Smooth muscle cell of the pulmonary artery (primary cell): ENCODE measurements at places on chromosomes 16 and 17. TPM values are rescaled to one million over a fixed set of nuclear protein-coding genes. Genes with fewer than 3 reads are reported as not detected.

TMC6 gene
- total RNA-seq, result 1.3 and 12.1 TPM in 2 replicates

MRPL58 gene
- 13.4 and 15.6 TPM in 2 replicates for total RNA-seq

PLCG2 gene
- 0.07 and 1.2 TPM in 2 replicates for total RNA-seq

CCL11 gene
- total RNA-seq, result not detected in 2 replicates
